ENCODE measurements at places on chromosomes 7 and 10.

GRCh38 chr10:103504181-103504783 is 10.8 kb downstream of the NEURL1 start:
- DNase-seq: no peak

DNA sequence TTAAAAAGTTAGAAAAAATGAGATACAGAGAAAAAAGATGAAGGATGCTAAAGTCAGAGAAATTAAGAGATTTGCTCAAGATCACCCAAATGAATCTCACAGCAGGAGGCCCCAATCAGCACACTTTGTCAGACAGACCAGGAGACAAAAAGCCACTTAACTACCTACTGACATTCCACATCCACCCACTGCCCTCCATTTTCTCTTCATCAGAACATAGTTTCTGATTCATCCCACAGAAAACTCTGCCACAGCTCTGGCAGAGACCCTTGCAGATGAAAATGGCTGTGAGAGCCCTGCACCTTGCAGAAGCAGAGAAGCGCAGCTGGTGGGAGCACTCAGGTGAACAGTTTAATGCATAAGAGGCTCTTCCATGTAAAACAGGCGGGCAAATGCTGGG is 26.6 kb downstream of the DGKI start:
- DNase-seq: no peak

- no peak for DNase-seq
Measured at GRCh38 chr7:110061387-110061786, 1029.5 kb upstream of the LRRN3 start.

DNA sequence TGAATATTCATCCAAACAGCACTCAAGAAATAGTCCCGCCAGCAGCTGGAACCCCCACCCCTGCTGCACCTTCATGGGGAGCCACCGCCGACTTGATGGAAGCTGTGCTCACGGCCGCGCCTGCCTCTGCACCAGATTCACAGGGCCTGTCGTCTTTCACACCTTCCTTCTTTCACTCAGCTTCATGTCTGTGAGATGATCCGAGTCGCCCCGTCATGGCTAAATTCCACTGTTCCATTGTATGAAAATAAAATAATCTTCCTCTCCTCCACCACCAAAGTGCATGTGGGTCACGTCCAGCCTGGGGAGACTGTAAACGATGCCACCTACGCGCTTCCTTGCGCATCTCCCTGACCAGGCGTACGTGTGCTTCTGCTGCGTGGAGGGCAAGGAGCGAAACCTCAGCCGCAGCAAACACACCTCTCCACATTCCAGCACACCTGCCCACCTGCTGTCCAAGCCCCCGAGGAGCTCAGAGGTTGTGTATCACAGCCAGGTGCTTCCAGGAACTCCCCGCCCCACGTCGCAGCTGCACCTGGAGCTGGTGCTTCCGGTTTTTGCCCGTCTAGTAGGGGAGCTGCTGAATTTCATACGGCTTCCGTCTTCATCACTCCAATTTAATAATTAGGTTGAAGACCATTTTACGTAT is 137.0 kb downstream of the PTPRN2 start:
- no peak for DNase-seq

- no peak for DNase-seq
Measured at GRCh38 chr7:28067171-28067570, 113.4 kb downstream of the JAZF1 start.

DNA sequence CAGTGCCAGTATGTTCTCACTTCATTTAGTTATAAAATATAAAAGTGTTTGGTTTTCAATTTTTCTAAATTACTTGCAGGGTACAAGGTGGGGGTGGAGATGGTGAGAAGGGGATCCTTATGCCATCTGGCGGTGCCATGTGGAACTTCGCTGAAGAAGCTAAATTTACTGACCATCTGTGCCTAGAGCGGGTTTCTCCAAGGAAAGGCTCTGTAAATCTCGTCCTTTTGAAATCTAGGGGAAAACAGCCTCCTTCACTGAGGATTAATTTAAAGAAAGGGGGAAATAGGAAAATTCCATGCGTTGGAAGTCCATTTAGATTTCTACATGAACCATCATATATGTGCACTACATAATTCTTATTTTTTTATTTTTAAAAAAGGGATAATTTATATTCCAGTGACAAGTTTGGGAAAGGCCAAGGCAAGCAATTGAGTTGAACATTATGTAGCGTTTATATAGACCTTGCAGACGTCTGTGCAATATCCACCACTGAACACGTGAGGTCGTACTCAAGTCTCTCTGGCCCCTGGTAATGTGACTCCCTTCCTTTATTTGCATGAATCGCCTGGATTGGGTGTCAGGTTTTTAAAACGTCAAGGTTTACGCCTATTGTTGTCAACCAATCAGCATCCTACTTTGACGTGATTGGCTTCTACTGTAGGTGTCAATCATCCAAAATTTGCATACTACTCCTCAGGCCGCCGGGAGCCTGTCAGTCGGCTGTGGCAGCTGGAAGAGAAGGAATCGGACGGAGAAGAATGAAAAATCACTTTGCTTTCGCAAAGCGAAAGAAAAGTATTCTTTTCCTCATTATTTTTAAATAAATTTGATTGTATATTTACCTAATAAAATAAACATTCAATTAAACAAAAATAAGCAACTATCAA is 297.1 kb upstream of the NFE2L3 start:
- peak; percentile 61 for DNase-seq

DNA sequence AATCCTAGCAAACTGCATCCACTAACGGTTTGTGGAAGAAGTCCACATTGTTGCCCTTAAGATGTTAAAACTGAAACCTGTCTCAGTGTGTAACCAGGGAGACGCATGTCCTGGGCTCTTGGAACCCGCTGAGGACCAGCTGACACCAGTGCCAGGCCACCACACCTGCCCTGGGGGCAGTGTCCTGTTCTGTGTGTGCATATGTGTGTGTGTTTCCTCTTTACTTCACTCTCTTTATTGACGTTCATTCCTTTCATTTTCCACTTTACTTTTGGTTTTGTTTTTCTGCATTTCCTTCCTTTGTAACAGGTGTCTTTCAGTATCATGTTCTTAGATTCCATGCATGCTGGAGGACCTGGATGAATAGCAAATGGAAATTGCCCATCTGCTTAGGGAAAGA is 83.8 kb downstream of the TEX36 start:
- no peak for DNase-seq

- DNase-seq: no peak
Measured at GRCh38 chr7:30241767-30242166, 42.6 kb upstream of the ZNRF2 start.

- peak; percentile 76 for DNase-seq
Measured at GRCh38 chr10:13349463-13350274, 1.6 kb upstream of the SEPHS1 start.
